Panc1 (cell line): ENCODE measurements at places on chromosomes 3 and 15. TPM values are rescaled to one million over a fixed set of nuclear protein-coding genes. Genes with fewer than 3 reads are reported as not detected.

DNA sequence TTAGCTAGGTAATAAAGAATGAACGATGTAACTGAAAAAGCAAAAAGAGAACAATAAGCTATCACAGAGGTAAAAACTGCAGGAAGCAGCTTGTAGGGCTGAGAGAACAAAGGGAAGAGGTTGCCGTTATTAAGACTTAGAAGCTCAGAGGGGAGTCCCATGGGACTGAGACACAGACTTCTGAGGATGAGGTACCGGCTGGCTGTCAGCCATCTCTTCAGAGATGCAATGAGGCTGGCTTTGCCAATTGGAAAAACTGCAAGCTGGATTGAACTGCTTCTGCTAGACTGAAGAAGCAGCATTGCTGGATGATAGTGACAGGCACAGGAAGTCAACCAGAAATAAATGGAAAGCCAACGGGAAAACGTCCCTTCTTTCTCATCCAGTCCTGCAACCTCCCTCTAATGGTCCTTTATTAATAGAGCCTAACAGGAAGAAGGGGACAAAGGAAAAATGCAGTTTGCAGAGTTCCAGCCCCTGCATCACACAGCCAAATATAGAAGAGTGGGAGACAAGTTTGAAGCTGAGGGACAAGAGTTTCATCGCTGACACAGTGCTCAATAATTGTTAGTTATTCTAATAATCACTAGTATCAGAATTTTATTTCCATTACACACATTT lies 21.1 kb upstream of the KLHL6 start:
- no peak for DNase-seq

DNA sequence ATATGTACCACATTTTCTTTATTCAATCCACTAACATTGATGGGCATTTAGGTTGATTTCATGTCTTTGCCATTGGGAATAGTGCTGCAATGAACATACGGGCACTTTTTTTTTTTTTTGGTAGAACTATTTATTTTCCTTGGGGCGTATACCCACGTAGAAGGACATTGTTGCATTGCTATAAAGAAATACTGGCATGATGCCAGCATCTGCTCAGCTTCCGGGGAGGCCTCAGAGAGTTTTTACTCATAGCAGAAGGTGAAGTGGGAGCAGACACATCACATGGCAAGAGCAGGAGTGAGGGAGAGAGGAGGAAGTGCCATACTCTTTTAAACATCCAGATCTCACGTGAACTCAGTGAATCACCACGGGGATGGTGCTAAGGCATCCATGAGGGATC lies 197.0 kb downstream of the SQOR start:
- DNase-seq = no peak

DNA sequence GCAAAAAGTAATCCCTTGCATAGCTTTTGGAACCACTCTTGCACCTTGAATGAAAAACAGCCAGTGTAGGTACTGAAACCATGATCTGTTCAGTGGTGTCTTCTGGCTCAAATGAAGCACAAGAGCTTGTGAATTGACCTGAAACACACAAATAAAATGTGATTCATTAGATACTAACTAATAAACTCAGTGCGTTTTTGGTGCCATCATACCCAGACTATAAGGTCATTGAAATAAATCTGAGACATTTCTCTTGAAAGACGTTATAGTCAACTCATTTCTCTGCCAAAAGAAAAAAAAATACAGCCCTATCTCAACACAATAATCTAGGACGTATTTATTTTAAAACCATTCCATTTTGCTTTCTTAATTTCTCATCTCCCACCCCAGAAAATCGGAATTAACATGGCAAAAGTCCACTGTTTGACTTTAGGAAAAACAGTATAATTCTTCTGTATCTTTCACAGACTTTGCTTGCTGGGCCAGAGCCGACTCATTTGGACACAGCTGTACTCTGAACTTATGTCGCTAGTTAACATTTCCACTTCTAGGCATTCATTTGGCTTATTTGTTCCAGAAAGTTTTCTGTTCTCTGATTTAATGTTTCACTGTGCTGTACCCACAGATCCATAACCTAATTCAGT lies 284.9 kb upstream of the TBL1XR1 start:
- no peak for DNase-seq

DNA sequence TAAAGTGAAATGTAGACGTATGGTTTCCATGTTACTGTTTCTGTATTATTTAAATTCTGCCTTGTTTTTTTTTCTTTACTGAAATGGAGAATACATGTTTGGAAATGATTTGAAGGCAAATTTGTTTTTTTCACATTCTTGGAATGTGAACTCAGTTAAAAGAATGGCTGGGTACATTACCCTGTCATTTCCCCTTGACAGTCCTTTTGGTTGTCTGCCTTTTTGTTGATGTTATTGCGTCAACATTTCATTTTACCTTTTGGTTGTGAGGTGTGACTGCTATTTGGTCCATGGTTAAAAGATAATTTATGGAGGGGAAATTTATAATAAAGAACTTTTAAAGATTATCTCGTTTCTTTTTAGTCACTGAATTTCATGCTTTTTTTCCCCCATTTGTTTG lies 3.2 kb upstream of the GPR171 start:
- no peak for DNase-seq

The TMEM266 gene
- 0.21 TPM for total RNA-seq

The GOLGA8T gene
- not detected for total RNA-seq

The CDHR4 gene
- not detected for total RNA-seq
